ENCODE measurements at places on chromosomes 7 and 10.

GRCh38 chr10:112721080-112721698 is 228.9 kb upstream of the TCF7L2 start:
- no peak for DNase-seq

DNA sequence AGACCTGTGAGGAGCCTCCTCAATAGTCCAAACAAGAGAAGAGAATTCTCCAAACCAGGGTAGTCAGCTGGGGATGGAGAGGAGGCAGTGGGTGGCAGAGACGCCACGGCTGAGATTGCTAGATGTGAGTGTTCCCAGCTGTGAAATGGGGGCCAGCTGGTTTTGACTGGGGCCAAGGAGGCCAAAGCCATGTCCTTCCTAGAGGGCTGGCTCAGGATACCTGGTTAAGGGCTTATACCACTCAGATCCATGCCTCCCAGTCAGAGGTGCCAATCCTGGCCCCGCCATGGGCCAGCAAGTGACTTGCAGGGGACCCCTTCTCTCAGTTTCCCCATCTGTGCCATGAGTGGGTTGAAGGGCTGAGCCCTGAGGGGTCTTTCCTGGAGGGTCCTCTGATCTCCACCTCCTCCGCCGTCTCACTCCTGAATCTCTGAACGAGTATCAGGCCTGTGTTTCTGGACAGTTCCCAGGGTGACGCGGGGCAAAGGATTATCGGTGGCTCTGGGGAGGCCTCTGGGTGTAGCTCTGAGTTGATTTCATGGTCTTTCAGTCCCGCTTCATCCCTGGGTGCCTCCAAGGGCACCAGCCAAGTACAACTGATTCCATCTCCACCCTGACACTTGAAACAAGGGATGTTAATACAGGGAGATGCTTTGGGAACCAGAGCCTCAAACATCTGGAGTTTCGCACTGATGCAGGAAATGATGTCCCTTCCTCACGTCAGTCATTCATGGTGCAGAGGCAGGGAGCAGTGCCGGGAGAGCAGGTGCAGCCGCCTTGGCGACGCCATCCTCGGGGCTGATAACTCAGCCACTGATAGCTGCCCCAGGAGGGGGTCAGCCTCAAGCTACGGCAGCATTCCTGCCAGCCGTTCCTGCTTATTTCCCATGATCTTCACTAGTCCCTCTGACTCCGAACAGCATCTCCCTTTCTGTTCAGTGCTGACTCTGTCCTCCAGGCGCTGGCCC is 126.7 kb downstream of the RGS10 start:
- DNase-seq, result no peak

GRCh38 chr10:61804414-61804813 is 97.1 kb upstream of the ARID5B start:
- no peak for DNase-seq

GRCh38 chr7:100968650-100969049 is 715 bp upstream of the MUC12 start:
- DNase-seq, result no peak

All from NCI-H2081 treated with DMSO at 0.1 percent for 48 hours (cell line).